ENCODE measurements at places on chromosomes 6 and 20.

GRCh38 chr6:21005816-21006570, 471.7 kb downstream of the CDKAL1 start:
- no peaks in the 10 kb centered on the region for H3K27me3 ChIP-seq
- no peak overlapping the region for H3K27ac ChIP-seq
- H3K36me3 ChIP-seq, result no peaks in the 10 kb centered on the region
- H3K4me3 ChIP-seq, result no peak overlapping the region

- no peaks in the 10 kb centered on the region for H3K36me3 ChIP-seq
- H3K4me3 ChIP-seq, result no peak overlapping the region
- no peaks in the 10 kb centered on the region for H3K4me1 ChIP-seq
- no peak for DNase-seq
- H3K27me3 ChIP-seq, result no peaks in the 10 kb centered on the region
- no peak overlapping the region for H3K27ac ChIP-seq
These were observed 157.9 kb downstream of the SLC24A3 start for GRCh38 chr20:19370076-19371075.

- no peaks in the 10 kb centered on the region for H3K27me3 ChIP-seq
- no peak overlapping the region for H3K27ac ChIP-seq
- no peak for DNase-seq
- H3K36me3 ChIP-seq, result peaks cover 35% of the 10 kb centered on the region
These were observed 18.7 kb downstream of the UQCC2 start for GRCh38 chr6:33692760-33693158.

DNA sequence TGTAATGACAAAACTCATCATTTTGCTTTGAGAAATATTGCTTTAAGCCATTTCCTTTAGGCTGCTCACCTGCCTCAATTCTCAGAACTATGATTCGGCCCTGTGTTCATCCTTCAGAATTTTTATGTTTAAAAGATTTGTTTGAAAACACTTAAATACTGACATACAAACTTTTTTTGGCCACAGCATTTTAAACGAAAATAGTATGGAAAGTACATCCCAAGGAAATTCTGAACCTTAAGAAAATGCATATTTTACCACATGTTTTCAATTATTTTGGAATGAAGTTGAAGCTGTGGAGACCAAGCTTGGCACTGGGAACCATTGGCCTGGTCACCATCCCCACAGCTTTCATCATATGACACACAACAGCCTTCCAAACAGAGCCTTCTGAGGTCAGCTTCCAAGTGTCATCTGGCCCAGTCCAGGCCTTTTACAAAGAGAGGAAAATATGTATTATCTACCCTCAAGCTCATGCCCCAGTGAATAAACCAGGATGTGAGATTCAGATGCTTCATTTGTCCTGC, 83.3 kb downstream of the SOD2 start:
- H3K27ac ChIP-seq, result no peak overlapping the region
- H3K27me3 ChIP-seq, result no peaks in the 10 kb centered on the region
- no peaks in the 10 kb centered on the region for H3K36me3 ChIP-seq

DNA sequence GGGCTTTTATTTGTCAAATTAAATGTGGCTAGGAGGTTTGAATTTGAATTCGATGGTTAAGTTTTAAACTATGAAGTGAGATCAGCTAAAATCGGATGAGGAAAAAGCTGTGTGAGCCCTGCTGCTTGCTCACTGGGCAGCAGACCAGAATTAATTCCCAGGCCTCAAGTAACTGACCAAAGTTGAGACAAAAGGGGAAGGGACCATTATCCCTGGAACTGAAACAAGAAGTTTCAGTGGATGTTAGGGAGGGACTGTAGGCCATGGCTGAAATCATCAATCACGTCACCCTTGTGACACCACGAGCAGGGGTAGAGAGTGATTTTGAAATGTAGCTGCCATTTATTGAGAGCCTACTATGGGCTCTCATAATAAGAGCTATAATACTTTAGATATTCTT, 7.0 kb upstream of the PRSS35 start:
- no peak for DNase-seq
- no peaks in the 10 kb centered on the region for H3K27me3 ChIP-seq
